Body of pancreas (tissue), 4 donors: ENCODE measurements at places on chromosomes 11 and 22. TPM values are rescaled to one million over a fixed set of nuclear protein-coding genes. Genes with fewer than 3 reads are reported as not detected.
A peak's percentile ranks its signal among the peaks of the same experiment; 100 is the strongest.

- no peaks in the 10 kb centered on the region for H3K4me1 ChIP-seq
- no peak for DNase-seq
- H3K27ac ChIP-seq: no peak overlapping the region
- H3K4me3 ChIP-seq: no peak overlapping the region
These were observed 36.5 kb upstream of the TOLLIP start for GRCh38 chr11:1345737-1346513.

DNA sequence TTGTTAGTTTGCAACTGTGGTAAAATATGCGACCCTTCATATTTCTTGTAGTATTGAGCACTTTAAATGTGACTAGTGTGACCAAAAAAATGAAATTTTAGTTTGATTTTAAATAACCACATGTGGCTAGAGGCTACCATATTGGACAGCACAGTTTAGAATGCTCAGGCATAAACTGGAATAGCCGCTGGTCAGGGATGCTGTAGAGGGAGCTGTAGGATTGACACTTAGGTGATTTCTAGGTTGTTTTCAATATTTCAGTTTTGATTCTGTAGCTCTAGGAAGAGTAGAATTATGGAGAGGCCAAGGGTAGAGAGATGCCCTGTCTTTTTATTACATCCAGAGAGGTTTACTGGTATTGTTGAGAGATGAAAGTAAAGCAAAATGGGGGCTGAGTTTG is 10.8 kb upstream of the VSIG10L2 start:
- H3K27me3 ChIP-seq: no peaks in the 10 kb centered on the region
- no peak overlapping the region for H3K27ac ChIP-seq
- H3K36me3 ChIP-seq: no peaks in the 10 kb centered on the region
- no peak overlapping the region for H3K4me3 ChIP-seq
- no peak for DNase-seq

- no peak overlapping the region for H3K4me3 ChIP-seq
- DNase-seq: no peak
- H3K27me3 ChIP-seq: no peaks in the 10 kb centered on the region
- H3K36me3 ChIP-seq: no peaks in the 10 kb centered on the region
- H3K4me1 ChIP-seq: no peaks in the 10 kb centered on the region
These were observed 32.3 kb upstream of the POU2AF2 start for GRCh38 chr11:111213256-111213655.

- no peaks in the 10 kb centered on the region for H3K27me3 ChIP-seq
- H3K36me3 ChIP-seq: no peaks in the 10 kb centered on the region
- H3K4me1 ChIP-seq: peaks cover 28% of the 10 kb centered on the region
- H3K4me3 ChIP-seq: no peak overlapping the region
- peak; percentile 53 for DNase-seq
These were observed 218.8 kb downstream of the HIPK3 start for GRCh38 chr11:33475993-33476392.

- no peaks in the 10 kb centered on the region for H3K36me3 ChIP-seq
- peak overlapping the region; percentile 83 for H3K27ac ChIP-seq
- peak; percentile 70 for DNase-seq
- H3K4me3 ChIP-seq: no peak overlapping the region
- H3K27me3 ChIP-seq: no peaks in the 10 kb centered on the region
- peaks cover 87% of the 10 kb centered on the region for H3K4me1 ChIP-seq
These were observed 4.3 kb downstream of the GRK2 start for GRCh38 chr11:67270256-67271204.

DNA sequence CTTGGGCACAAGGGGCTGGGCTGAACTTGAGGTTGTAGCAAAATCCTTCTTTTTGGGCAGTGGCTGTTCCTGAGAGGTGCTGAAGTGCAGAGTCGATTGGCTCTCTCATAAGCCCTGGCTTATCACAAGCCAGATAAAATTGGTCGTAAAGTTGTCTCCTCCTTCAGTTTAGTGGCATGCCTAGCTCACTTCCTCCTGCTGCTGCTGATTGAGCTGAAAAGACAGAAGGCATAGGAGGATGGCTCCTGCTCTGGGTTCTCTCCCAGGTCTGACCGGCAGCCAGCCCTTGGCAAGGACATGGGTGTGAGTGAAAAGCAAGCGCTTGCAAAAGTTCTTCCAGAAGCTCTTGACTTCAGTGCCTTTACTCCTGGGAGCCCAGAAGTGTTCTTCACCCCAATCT is 83.9 kb downstream of the LDLRAD3 start:
- H3K27me3 ChIP-seq: no peaks in the 10 kb centered on the region
- H3K36me3 ChIP-seq: no peaks in the 10 kb centered on the region
- H3K4me1 ChIP-seq: no peaks in the 10 kb centered on the region
- no peak for DNase-seq
- no peak overlapping the region for H3K4me3 ChIP-seq

DNA sequence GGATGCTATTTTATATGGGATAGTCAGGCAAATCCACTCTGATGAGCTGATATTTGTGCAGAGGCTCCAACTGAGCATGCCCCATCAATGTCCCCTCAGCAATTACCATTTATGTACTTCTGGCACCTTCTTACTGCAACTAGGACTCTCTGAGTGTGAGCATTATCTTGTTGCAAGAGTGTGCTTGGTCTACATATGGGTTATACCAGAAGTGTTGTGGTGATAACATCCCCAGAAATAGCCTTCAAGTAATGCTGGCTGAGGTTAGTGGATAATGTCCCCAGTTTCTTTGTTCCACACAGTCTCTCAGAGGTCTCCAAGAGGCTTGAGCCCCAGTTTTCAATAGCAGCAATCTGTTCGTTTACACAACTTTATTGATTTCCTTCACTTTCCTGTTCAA is 408.6 kb downstream of the JRKL start:
- no peaks in the 10 kb centered on the region for H3K36me3 ChIP-seq
- no peak overlapping the region for H3K27ac ChIP-seq
- H3K4me3 ChIP-seq: no peak overlapping the region
- no peaks in the 10 kb centered on the region for H3K4me1 ChIP-seq

Gene EFEMP2
- 25.4 TPM for total RNA-seq

Gene IGSF9B
- 3.3 TPM for total RNA-seq

Gene FOLH1
- total RNA-seq: 0.52 TPM

Gene DDI1
- not detected for total RNA-seq

Gene C22orf31
- not detected for total RNA-seq

Gene OR6T1
- not detected for total RNA-seq

Gene UBQLNL
- 4.3 TPM for total RNA-seq
